ENCODE measurements at places on chromosomes 7 and 10.

DNA sequence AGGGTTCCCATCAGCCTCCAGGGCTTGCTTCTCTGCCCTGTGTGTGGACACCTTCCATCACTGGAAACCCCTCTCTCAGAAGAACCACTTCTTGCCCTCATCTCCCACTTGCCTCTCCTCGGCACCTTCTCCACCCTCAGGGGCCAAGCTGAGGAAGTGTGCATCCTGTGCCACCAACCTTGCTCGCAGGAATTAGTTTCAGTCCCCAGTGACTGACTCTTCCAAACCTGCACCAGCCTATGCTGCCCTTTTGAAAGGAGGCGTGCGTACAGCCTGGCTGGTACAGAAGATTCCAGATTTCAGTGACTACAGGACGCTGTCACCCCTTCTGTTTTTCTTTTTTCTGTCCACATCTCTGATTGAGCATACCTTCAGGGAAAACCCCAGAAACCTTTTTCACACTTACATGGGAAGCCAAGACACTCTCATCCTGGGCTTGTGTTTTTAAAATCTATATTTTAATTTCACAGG lies 67.1 kb downstream of the IKZF1 start:
- DNase-seq, result no peak

GRCh38 chr10:114545071-114545470 lies 113.0 kb downstream of the ABLIM1 start:
- DNase-seq, result no peak

DNA sequence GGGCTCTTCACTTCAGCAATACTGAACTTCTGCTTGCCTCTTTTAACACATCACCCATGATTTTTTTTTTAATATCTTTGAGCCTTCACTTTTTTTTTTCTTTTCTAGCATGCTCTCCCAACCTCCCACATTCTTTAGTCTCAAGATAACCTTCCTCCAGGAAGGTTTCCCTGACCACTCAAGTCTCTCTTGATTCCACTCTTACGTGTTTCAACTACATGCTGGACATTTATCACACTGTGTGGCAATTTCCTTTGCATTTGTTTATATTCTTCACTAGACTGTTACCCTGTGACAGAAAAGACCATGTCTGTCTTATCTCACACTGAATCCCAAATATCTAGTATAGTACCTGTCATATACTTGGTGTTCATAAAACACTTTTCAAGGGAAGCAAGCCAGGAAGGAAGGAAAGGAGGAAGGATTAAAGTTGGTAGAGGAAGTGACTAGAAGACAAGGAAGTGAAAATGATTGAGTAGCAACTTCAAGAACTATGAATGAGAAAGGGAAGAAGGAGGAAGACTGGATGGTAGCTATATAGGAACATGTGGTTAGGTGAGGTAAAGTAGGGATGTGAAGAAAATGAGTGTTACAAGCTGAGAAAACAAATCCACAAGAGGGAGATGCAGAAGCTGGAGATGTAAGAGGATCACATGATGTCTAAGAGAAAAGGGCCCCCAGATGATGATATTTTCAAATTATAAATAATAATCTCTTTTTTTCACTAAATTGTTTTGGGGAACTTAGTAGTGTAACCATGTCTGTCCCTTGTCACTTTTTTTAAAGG lies 40.4 kb downstream of the IFIT5 start:
- no peak for DNase-seq

DNA sequence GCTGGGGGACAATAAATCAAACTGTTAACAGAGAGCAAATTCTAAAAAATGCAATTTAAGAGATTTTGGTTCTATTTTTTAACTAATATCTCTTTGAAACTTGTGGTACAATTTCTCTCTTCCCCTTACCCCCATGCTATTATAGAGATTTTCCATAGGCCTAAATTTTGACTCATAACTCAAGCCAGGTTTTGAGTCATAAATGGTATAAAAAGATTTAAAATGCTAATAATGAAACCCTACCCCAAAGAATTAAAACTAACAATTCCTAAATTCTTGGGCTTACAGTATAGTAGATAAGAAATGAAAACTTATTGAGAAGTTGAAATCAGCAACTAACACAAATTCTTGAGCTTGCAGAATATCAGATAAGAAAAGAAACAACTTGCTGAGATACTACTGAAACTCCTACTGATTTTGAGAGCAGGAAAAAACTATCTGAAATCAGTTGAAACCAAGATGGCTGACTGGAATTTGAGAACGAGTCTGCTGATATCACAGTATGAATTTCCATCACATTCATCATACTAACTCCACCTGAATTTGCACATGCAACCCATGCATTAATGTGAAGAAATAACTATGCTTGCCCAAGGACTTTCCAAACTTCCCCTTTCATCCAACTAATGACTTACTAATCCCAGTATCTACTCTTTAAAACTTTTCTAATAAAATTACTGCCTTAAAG lies 36.3 kb downstream of the POT1 start:
- DNase-seq, result no peak

DNA sequence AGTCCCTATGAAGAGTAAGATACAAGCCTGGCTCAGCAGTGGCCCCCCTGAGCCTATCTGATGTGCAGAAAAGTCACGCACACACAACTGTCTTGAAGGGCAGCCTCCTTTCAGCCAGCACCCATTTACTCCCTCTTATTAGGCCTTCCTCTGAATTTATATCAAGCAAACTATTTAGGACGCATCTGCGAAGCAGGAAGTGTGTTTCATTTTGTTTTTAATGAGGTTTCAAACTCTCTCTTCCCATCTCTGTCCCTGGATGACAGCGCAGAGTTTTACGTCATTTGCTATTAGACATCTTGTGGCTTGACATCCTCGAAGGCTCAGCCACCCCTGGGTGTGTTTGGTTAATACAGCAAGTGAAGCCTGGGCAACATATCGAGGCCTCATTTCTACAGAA lies 79.5 kb downstream of the CUX1 start:
- DNase-seq, result no peak

Measured in EL (cell line).